ENCODE measurements at places on chromosomes 3 and 15. TPM values are rescaled to one million over a fixed set of nuclear protein-coding genes. Genes with fewer than 3 reads are reported as not detected.

GRCh38 chr15:73969151-73969759 is 22.8 kb downstream of the STOML1 start:
- DNase-seq = no peak

- no peak for DNase-seq
These were observed 397.9 kb upstream of the GOLIM4 start for GRCh38 chr3:168493412-168494205.

DNA sequence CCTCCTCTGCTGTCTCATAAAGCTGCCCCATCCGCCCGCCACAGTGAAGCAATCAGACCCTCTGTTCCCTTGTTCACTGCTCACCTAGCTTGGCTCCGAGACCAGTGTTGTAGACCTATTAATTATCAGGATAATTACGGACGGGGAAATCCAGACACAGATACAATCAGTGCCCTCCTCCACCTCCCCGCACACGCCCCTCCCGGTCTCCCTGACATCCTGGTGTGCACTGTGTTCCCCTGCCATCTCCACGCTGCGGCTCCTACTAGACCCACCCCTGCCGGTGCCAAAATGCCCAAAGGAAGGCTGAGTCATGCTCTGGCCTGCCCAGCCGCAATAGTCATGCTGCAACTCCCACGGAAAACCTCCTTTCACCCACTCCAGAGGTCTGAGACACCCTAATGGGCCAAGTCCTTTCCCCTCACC is 277.3 kb upstream of the TLE3 start:
- DNase-seq = no peak

DNA sequence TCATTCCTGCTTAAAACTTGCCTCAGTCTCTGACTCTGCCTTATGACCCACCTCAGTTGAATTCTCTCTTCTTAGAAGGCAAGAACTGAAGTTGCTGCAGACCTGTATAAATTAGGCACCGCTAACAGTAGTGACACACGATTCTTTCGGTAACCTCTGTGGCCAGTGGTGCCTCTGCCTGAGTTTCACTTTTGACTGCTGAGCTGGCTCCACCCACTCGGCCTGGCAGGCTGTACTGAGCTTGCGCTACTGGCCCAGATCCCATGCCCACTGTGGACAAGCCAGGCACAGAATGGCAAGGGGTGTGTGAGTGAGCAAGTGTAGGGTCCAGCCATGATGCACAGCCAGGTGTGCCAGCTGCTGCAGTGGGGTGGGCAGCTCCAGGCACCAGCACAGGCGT is 19.1 kb upstream of the EIF1B start:
- no peak for DNase-seq

DNA sequence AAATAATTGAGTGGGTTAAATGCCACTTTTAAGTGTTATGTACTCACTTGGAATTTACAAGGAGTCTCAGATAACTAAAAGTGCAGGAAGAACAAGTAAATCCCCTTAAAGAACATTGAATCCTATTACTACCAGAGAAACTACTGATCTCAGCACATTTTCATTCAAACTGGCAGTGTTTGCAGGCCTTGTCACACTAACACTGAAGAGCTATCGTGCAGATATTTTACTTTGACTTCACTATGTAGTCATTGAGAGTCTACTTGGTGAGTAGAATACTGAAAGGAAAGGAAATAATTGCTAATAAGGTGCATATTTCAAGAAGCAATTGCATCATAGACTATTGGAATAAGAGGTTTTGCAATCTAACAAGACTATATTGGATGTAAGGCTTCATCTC is 721.4 kb upstream of the CBLB start:
- no peak for DNase-seq

GRCh38 chr15:77784361-77785292 is 151.9 kb upstream of the LINGO1 start:
- no peak for DNase-seq

DNA sequence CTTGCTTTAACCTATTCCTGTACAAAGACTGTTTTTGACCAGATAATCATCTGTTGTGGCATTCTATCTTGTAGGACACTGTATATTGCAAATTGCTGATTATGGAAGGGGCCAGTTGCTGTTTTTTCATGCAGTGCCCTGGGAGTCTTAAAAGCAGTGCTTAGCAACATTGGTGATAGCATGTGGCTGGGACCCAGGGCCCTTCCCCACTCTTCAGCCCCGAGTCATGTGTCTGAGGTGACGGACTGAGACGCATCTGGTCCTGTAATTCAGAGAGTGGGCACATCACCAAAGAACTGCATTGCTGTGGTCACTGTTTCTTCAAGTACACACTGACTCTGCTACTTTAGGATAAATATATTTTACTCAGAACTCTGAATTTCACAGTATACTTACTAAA is 63.4 kb downstream of the SNRK start:
- no peak for DNase-seq

GRCh38 chr3:48088056-48088748 is 72.0 kb upstream of the MAP4 start:
- DNase-seq = no peak

DNA sequence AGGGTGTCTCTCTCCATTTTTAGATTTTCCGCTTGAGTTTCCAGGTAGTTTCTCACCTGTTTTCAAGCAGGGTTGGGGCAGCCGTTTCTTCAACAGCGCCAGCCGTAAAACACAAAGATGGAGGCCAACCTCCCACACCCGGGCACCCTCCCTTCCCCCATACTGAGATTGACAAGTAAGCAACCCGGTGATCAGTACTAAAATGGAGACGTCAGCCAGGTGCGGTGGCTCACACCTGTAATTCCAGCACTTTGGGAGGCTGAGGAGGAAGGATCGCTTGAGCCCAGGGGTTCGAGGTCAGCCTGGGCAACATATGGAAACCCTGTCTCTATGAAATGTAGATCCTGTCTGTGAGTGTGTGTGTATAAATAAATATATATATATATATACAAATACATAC is 903 bp upstream of the ZSCAN2 start:
- DNase-seq = no peak

DNA sequence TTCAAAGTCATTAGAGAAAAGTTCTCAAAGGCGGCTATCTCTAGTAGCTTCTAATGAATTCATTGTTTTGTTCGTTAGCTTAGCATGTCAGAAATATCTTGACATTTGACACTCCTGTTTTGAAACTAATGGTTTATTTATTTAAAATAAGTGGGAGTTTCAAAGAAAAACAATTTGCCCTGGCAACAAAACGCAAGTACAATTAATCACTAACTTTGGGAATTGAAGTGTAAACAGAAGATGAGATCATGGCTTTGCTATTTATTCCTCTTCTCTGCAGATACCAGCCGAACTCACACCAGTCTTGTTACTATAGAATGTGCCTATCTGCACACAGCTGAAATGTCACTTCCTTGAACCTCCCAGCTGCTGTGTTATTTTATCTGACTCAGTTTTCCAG is 27.5 kb downstream of the MASP1 start:
- no peak for DNase-seq

DNA sequence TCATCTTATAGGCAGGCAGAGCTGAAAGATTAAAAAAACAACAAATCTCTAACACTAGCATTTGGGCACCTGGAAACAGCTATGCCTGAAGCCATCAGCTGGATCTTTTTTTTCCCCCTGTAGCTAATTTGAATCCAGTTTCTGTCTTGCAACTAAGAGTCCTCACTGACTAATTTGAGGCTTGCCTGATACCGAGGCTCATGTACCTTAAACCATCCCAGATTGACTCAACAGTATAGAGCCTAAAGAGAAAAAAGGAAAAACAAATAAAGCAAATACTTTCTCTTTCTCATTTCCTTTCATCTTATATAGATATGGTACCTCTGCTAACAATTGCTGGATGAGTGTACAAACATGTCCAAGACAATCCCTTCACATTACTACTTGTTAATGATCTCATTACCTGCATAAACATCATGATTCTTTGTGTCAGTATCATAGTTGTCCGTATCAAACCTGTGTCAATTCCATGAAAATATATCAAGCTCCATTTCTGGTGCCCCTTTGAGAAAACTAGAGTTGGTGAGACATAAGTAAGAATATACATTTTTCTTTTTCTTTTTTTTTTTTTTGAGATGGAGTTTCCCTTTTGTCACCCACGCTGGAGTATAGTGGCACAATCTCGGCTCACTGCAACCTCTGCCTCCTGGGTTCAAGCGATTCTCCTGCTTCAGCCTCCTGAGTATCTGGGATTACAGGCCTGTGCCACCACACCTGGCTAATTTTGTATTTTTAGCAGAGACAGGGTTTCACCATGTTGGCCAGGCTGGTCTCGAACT is 43.1 kb downstream of the BHLHE40 start:
- DNase-seq = no peak

GRCh38 chr3:194675081-194675640 is 3.2 kb upstream of the LSG1 start:
- DNase-seq = no peak

- no peak for DNase-seq
These were observed 142.0 kb upstream of the TOPAZ1 start for GRCh38 chr3:44099566-44100297.

- no peak for DNase-seq
These were observed 120.7 kb upstream of the LINGO1 start for GRCh38 chr15:77753281-77753873.

DNA sequence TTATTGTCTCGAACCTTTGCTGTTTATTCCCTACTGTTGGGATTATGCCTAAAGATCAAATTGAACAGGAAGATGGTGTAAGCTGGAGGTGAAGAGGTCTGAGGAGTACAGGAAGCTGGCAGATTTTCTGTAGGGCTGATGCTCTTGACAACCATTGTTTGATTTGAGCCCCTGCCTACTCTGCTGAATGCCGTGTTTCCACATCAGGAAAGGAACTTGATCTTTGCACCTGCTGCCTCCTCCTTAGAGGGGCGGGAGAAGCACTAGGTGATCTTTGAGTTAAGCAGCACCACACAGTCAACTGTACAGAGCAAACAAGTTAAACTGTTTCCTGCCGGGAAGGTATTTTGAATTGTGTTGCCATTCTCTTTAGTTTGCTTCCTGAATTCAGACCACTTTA is 364.6 kb upstream of the EPHA6 start:
- no peak for DNase-seq

GRCh38 chr3:175477651-175478224 is 618.6 kb downstream of the NAALADL2 start:
- DNase-seq = no peak

DNA sequence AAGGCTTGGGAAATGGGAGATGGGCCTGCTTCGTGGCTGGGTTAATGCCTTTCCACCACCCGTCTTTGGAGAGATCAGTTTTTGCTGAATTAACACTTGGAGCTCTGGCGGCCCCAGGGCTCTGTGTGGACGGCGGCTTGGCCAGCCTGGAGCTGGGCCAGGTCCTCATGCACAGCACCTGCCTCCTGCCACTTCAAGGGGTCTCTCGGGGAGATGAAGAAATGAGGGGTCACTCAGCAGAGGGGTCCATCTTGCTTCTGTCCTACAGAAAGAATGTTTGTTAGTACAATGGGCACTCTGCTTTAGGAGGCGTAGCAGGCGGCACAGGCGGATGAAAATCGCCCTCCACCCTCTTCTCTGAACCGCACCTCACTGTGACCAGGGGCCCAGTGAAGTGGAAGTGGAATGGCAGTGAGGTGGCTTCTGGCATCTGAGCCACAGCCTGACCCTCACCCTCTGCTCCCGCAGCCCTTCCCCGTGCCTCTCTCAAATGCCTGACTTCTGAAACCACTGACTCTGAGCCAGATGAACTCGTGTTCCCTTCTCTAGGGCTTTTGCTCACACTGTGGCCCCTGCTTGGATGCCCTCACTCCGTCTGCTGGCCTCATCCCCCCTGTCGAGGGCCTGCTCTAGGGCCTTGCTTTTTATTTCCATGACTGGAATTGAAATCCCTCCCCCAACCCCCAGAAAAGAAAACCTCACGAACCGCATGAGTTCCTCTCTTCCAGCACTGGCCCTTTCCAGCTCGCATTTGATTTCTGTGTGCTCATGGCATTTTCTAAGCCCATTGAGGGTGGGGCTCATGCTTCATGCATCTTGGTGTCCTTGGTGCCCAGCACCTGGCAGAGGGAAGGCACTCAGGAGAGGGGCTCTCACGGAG is 42.2 kb downstream of the CHDH start:
- DNase-seq = no peak

GRCh38 chr3:149366941-149367840 is 10.3 kb downstream of the TM4SF1 start:
- DNase-seq = no peak

DNA sequence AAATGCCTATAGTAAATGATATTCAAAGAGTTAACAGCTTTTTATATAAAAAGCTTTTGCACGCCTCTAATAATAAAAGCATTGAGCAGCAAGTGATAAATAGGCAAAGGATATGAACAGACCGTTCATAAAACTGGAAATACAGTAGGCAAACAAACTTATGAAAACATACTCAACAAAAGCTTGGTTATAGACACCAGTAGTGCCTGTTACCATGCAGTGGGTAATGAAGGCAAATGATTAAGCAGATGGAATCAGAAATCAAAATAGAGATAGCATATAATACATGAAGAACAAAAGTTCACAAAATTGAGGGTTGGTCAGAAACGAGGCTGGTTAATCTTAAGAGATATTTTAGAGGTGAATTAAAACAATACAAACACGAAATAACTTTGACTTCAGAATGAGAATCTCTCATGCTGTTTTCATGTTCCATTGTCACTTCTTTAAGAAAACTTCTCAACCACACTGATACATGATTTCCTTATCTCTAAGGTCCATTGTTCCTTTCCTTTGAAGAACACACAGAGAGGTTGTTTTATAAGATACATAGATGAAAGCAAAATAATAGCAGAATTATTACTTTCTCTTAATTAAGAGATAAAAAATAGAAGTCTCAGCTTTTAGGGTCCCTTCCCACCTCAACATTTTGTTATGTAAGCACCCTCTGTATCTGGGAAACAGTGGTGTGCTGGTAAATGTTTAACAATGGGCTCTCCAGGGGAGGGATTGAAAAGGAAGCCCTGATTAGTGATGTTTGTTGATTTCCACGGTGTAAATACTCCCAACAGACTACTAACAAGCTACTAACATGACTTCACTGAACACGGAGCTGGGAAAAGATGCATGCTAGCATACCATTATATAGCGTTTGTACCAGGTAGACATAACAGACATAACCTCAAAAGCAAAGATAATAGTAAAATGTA is 12.6 kb downstream of the RASGRP1 start:
- DNase-seq = no peak

Gene MUC4
- 13.5 TPM for total RNA-seq

Gene MAP1A
- 0.53 TPM for total RNA-seq

Gene CCR3
- not detected for total RNA-seq

Gene MEX3B
- 0.26 TPM for total RNA-seq

Gene PTH1R
- total RNA-seq = 0.40 TPM

Gene NOX5
- total RNA-seq = 0.61 TPM

Gene SLC28A2
- total RNA-seq = not detected

Gene ISL2
- 0.22 TPM for total RNA-seq

Gene CSPG5
- 0.31 TPM for total RNA-seq

Gene GP5
- total RNA-seq = not detected

Gene STAC
- total RNA-seq = 0.76 TPM

All from esophagus squamous epithelium (tissue), 5 donors.